ENCODE measurements at places on chromosomes 2 and 18.

DNA sequence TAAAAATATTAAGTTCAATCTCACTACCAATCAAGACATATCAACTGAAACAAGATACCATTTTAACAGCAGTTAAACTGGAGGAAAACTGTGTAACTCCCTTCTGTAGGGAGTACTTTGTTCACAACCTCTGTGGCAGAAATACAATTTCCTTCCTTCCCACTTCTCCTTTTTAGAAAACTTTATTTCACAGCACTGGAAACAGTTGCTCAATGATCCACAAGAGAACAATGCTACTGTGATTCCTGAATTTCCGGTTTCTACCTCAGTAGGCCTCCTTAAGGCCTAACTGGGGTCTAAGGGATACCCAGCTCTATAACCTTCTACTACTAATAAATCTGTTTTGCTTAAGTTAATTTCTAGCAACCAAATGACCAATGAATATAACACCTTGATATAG is 14.1 kb downstream of the TLK1 start:
- no peak for DNase-seq

DNA sequence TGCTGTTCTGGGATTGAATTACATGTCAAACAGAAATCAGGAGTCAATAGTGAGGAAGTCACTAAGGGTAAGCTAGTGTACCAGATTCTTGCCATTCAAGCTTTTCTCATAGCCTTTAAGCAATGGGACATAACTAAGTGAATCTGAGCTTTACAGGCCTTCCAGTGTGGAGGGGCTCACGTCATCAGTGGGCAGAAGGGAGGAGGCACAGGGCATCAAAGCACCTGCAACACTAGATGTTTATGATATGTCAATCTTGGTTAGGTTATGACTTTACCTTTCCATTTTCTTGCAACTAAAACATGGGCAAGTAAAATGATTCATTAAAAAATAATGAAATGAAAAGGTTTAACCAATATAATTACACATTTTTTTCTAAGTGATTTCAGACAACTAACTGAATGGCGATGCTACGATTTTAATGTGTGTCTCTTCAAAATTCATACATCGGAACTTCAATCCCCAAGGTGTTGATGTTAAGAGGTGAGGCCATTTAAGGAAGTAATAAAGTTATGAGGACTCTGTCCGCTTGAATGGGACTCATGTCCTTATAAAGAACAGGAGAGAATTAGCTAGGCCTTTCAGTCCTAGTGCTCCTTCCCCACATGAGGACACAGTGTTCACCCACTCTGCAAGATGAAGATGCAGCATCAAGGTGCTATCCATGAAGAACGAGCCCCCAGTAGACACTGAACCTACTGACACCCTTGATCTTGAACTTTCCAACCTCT is 1169.2 kb upstream of the NXPH2 start:
- no peak for DNase-seq

DNA sequence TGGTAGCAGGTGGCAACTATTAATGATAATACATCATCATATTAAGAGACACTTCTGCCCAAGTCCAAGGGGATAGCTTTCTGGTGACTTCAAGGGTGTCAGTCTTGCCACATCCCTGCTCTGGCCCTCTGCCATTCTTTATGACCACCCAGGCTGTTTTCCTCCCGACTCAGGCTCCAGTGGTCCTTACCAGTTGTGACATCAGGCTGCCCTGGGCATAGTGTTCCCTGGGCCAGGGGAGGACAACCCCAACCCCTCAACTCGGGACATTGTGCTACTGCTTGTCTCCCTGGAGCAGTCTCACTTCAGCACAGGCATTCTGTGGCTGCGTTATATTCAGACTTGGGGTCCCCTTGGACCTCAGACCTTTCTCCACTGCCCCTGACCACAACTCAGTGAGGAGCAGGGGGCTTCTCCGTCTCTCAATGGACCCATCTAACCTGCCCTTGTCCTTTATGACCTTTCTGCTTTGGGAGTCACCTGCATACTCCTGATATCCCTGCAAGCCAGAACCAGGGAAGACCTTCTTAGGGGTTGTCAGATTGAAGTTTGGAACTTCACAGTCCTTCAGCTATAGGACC is 12.8 kb downstream of the DNAJB2 start:
- DNase-seq: no peak

- DNase-seq: no peak
Measured at GRCh38 chr2:64651590-64651989, 2.1 kb downstream of the SERTAD2 start.

GRCh38 chr2:84888401-84889276 is 7.8 kb upstream of the TRABD2A start:
- DNase-seq: no peak

DNA sequence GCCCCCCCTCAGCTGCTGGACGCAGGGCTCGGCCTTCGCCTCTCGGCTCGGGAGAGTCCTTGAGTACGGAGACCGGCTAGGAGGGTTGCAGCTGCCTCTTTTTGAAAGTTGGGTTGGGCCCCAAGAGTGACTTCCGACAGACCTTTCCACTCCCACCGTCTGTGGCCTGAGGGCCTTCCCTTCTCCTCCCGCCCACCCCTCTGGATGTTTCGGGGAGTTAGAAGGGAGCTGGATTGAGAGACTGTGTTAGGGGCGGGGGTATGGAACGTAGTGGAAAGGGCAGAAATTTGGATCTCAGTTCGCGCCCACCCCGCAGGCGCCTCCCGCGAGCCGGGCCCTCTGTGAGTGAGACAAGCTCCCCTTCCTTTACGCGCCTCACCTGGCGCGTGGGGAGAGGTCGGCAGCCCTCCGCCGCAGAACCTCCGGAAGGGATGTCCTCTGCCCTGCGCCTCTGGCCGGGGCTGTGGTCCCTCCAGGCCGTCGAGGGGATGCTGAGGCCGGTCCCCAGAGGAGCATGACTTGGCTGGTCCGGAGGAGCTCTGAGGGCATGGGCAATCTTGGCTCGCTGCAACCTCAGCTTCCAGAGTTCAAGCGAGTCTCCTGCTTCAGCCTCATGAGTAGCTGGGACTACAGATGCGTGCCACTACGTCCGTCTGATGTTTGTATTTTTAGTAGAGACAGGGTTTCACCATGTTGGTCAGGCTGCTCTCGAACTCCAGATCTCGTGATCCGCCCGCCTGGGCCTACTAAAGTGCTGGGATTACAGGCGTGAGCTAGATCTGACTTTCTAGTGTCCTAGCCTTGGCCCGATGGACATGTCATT is 15.9 kb downstream of the C2orf74 start:
- no peak for DNase-seq

DNA sequence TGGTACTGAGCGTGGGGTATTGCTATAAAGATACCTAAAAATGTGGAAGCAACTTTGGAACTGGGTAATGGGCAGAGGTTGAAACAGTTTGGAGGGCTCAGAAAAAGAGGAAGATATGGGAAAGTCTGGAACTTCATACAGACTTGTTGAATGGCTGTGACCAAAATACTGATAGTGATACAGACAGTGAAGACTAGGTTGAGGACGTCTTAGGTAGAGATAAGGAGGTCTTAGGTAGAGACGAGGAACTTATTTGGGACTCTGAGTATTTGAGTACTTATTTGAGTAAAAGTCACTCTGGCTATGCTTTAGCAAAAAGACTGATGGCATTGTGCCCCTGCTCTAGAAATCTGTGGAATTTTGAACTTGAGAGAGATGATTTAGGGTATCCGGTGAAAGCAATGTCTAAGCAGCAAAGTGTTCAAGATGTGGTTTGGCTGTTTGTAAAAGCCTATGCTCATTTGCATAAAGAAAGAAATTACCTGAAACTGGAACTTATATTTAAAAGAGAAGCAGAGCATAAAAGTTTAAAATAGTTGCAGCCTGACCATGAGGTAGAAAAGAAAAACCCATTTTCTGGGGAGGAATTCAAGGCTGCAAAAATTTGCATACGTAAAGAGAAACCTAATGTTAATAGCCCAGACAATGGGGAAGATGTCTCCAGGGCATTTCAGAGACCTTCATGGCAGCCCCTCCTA is 219.6 kb downstream of the PDE1A start:
- no peak for DNase-seq

GRCh38 chr2:202038471-202039277 is 5.0 kb downstream of the FZD7 start:
- DNase-seq: no peak

- DNase-seq: peak; percentile 52
Measured at GRCh38 chr2:239227661-239228371, 173.0 kb downstream of the HDAC4 start.

DNA sequence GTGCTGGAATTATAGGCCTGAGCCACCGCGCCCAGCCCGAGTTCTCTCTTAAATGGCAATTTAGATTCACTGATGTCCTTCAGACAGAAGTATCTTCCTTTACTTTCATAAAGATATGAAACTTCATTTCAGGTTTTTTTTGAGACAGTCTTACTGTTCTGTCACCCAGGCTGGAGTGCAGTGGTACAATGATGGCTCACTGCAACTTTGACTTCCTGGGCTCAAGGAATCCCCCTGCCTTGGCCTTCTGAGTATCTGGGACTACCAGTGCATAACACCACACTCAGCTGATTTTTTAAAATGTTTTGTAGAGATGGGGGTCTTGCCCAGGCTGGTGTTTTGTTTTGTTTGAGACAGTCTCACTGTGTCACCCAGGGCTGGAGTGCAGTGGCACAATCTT is 13.2 kb downstream of the ITGB1BP1 start:
- DNase-seq: no peak

GRCh38 chr2:134310107-134311079 is 56.5 kb downstream of the MGAT5 start:
- DNase-seq: no peak

DNA sequence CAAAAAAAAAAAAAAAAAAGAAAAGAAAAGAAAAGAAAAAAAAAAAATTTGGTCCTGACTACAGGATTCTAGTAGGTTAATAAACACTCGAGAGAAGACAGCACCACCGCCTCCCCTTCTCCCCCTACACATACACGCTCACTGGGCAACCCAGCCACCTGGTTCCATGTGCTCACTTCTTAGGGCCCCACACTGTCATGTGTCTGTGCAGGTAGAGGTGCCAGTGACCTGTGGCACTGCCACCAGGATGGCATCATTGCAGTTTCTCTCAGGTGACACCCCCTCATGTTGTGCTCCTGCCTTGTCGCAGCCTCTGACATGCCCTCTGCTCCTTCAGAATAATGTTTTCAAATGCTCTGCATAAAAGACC is 39.7 kb upstream of the LYPD6B start:
- DNase-seq: no peak

DNA sequence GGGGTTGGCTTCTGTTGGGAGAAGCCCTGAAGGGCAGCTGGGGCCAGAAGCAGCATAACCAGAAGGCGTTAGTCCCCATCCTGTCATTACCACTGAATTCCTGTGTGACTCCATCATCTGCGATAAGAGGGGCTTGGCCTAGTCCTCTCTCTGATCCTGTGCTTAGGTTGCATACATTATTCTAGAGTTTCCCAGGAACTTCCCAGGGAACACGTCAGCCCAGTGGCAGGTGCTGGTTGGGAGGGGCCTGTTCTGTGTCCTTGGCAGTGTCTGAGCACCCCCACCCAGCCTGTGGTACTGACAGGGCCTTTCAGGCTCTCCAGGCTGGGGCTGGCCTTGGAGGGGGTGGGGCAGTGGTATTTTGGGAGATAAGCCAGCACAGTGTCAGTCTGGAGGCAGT is 4.5 kb upstream of the TOGARAM2 start:
- no peak for DNase-seq

DNA sequence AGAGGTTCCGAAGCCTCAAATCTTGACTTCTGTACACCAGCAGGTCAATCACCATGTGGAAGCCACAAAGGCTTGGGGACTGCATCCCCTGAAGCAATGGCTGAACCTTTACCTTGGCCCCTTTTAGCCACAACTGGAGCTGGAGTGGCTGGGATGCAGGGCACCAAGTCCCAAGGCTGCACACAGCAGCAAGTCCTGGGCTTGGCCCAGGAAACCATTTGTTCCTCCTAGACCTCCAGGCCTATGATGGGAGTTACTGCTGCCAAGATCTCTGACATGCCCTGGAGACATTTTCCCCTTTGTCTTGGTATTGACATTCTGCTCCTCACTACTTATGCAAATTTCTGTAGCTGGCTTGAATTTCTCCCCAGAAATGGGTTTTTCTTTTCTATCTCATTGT is 285.9 kb downstream of the ASXL3 start:
- DNase-seq: no peak

DNA sequence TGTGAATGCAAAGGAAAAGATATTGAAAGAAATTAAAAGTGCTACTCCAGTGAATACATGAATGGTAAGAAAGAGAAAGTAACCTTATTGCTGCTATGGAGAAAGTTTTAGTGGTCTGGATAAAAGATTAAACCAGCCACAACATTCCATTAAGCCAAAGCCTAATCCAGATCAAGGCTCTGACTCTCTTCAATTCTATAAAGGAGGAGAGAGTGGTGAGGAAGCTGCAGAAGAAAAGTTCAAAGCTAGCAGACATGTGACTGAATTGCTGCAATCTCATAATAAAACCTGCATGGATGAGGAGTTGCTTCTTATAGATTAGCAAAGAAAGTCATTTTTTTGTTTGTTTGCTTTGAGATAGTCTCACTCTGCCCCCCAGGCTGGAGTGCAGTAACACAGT is 130.2 kb downstream of the DNAH6 start:
- DNase-seq: no peak

- no peak for DNase-seq
Measured at GRCh38 chr2:126850940-126851339, 47.8 kb upstream of the TEX51 start.

DNA sequence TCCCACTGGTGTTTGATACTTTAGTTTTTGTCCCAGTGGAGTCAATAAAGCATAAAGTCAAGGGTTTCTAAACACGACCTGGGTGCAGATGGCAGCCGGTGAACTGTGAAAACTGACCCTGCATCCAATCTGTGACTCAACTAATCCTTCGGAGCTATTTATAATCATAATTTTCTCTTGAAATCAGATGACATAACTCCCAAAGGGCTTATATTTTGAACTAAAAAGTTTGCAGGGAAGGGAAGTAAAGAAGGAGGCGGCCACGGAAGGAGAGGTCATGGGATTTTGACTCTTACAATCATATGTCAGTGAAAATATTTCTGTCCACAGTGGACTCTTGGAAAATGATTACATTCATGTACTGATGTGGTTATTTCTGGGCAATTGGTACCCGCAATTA is 178.5 kb downstream of the PDE1A start:
- DNase-seq: no peak

- DNase-seq: no peak
Measured at GRCh38 chr2:170965446-170966225, 36.6 kb downstream of the GORASP2 start.

DNA sequence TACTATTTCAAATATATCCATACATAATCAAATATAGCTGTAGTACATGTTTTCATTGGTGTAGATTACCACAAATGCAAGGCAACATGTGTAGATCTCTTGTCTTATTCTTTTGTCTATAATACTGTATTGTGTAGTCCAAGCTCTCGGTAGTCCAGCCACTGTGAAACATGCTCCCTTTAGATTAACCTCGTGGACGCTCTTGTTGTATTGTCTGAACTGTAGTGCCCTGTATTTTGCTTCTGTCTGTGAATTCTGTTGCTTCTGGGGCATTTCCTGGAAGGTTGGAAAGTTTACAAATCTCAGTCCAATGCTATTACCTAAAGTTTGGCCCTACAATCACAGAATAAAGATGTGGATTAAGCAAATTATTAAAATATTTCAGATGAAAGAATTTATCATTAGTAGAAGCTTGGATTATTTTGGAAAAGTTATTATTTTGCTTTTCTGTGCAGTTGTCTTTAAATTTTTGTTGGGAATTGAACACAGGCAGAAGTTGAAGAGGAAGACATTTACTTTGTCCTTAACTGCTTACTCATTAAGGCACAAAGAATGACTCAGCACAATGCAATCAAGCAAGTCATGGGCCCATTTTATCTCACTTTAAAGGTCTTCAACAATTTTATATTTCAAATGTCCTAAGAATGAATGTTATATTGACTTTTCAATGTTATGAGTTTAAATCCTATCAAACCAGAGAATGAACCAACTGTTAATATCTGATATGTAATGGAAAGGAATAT is 103.4 kb upstream of the CAVIN2 start:
- no peak for DNase-seq
